ENCODE measurements at places on chromosomes 6 and 20.

GRCh38 chr6:143215363-143215762 is 154.7 kb downstream of the AIG1 start:
- DNase-seq, result no peak

DNA sequence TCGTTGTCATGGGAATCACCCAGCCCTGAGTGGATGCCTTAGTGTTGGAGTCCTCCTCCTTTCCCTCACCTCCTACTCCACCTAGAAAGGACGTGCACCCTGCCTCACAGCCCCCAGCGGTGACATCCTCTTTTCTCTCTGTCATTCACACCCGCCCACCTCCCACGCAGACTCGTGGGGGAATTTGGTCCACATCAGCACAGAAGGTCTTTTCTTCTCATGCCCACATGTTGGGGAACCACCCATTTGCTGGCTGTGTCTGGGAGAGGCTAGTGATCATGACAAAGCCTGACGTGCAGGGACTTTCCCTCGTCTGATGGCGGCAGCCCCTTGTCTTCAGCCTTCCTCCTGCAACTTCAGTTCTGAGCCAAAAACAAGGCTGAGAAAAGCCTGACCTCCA is 96.0 kb upstream of the CNKSR3 start:
- no peak for DNase-seq

GRCh38 chr20:53767206-53767930 is 173.7 kb upstream of the ZNF217 start:
- no peak for DNase-seq

GRCh38 chr6:26552640-26553188 is 14.5 kb downstream of the HMGN4 start:
- no peak for DNase-seq

DNA sequence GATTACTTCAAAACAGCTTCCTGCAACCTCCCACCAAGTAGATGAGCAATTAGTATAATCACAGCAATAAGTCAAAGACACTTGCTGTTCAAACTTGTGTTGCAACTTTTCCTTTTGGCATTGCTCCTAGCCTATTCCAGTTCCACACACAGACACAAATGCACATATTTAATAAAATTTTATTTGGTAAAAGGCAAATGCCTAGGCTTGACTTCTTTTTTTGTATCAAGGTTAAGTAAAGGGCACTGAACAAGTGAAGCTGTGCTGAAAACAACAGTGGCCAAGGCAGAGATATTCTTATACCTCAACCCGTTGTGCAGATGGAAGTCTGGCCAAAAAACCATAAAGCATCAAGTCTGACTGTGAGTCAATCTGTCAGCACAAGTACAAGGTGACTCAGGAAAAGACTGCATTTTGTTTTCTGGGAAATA is 708.4 kb upstream of the CITED2 start:
- DNase-seq, result no peak

- DNase-seq, result no peak
These were observed 10.3 kb downstream of the ADISSP start for GRCh38 chr20:3757268-3757667.

- no peak for DNase-seq
These were observed at the start of gene SGK2 for GRCh38 chr20:43558412-43559146. Gene SGK2 (plus strand): TSS chr20:43559027. CDS start chr20:43566496, 7,469 bp downstream.

- no peak for DNase-seq
These were observed 173.1 kb upstream of the MMS22L start for GRCh38 chr6:97456070-97456469.

DNA sequence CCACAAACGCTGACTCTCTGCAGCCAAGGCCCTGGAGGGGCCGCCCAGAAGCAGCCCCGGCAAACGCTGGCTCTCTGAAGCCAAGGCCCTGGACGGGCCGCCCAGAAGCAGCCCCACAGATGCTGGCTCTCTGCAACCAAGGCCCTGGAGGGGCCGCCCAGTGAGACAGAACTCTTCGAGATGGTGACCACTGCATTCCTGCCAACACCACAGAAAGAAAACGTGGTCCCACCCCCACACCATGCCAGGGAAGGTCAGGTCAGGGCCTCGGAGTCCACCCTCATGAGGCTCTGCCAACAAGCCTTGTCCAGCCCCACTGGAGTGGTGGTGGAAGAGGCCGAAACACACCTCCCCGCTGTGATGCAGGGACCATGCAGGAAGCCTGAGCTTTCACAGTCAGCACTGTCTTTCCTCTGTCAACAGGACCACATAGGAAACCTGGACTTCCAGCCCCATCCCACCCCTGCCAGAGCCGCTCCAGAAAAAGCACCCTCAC is 97.5 kb downstream of the DLL1 start:
- DNase-seq, result no peak

DNA sequence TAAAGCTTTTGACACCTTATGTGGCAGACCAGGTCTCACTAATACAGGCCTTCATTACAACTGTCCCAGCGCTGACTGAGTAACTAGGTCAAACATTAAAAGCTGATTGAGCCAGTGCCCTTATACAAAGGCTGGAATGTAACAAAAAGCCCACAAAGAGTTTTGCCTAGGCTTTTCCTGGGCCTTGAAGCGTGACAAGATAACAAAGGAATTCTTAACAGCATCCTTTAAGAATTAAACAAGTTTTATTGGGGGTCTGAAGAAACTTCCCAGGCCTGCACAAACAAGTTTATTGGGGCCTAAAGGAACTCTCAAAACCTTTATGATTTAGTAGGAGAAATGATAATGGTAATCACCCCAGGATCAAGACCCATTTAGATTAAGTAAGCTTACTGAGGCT is 267.6 kb upstream of the FAM83B start:
- no peak for DNase-seq

DNA sequence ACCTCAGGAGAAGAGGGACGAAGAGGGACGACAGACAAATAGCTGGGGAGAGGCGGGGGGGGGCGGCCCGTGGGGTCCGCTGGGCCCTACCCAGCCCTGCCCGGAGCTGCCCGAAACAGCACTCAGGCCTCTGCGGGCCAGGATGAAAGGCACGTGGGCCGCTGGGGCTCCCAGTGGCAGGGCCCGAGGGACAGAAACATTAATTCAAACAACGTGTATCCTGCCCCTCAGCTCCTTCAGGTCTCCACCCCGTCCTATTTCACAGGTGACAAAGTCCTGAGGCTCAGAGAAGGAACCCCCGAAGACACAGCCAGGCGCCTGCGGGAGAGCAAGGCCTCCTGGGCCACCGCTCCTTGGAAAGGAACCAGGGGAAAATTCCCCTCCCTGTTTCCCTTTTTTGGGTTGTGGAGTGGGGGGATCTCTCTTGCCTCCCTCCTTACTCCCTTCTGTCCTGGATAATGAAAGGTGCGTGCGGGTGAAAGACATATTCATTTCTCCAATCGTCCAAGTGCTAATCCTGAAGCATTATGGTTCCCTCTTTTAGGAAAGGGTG is 93.3 kb downstream of the RNASET2 start:
- DNase-seq, result no peak

DNA sequence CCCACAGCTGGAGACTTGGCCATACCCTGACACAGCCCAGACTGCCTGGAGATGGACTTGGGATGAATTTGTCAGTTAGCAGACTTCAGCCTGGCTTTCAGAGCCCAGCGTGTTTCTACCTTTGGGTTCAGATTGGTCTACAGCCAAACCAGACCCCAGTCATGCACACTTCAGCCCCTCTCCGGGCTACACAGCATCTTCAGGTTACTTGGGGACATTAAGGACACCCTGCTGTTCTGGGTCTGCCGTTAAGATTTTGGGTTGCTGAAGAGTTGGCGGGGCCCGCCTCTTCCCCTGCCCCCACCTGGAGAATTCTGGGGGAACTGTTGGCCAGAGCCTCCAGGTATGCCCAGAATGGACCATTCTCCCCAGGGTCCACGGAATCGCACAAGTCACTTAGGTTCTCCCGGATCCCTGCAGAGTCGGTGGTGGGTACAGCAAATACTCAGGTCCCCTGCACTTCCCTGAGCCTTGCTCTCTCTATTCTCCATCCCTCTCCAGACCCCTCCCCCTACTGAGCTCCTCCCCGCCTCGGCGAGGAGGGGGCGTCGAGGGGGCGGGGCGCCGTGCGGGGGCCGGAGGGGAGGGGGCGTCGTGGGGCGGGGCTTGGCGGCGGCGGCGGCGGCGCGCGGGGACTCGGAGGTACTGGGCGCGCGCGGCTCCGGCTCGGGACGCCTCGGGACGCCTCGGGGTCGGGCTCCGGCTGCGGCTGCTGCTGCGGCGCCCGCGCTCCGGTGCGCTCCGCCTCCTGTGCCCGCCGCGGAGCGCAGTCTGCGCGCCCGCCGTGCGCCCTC is at the start of gene PTK7:
TSS of gene PTK7 (plus strand) at position 645 of the 794 bp plus-strand sequence. CDS start 175 bp downstream, outside the sequence.
- no peak for DNase-seq

DNA sequence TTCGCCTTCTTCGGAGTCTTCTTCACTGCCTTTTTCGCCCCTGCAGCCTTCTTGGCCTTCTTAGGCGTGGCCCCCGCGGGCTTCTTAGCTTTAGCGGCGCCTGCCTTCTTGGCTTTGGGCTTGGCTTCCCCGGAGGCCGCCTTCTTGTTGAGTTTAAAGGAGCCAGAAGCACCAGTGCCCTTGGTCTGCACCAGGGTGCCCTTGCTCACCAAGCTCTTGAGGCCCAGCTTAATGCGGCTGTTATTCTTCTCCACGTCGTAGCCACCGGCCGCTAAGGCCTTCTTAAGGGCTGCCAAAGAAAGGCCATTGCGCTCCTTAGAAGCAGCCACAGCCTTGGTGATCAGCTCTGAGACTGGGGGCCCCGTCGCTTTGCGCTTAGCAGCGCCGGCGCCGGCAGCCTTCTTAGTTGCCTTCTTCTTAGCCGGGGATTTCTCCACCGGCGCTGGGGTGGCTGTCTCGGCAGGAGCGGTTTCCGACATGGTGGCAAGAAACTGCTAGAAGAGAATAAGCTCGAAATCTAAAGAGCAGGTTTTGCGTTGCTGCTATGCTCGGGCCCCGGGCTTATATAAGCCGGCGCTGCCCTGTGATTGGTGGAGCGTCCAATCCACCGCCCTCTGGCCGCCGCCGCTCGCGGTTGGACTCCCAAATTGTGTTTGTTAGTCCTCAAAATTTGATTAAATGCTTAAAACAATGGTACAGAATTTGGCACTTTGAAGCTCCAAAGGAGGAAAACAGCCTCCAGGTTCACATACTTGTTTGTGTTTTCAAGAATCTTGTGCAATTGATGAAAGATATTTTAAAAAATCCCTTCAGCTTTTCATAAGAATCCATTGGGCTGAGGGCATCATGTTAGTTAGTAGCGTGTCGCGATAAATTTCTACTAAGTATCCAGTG is 44.9 kb downstream of the OR2B2 start:
- DNase-seq, result peak; percentile 54

- DNase-seq, result no peak
These were observed 83.5 kb upstream of the TMEM181 start for GRCh38 chr6:158476389-158476788.

DNA sequence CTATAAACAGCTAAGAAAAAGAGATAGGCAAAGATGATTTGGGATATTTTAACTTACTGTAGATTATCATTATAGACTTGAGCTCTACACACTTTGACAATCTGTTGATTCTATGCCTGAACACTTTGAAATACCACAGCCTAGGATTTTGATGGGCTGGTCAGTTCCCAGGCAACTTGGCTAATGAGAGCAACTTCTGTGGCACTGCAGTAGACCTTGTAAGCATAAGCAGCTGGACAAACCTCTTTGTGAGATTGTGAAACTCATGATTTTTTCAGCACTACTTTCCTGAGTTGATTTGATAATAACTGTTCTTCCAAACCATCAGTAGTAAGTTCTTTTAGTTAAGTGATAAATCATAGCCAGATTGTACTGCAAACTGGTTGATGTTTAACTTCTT is 27.1 kb upstream of the ELOVL5 start:
- DNase-seq, result no peak

DNA sequence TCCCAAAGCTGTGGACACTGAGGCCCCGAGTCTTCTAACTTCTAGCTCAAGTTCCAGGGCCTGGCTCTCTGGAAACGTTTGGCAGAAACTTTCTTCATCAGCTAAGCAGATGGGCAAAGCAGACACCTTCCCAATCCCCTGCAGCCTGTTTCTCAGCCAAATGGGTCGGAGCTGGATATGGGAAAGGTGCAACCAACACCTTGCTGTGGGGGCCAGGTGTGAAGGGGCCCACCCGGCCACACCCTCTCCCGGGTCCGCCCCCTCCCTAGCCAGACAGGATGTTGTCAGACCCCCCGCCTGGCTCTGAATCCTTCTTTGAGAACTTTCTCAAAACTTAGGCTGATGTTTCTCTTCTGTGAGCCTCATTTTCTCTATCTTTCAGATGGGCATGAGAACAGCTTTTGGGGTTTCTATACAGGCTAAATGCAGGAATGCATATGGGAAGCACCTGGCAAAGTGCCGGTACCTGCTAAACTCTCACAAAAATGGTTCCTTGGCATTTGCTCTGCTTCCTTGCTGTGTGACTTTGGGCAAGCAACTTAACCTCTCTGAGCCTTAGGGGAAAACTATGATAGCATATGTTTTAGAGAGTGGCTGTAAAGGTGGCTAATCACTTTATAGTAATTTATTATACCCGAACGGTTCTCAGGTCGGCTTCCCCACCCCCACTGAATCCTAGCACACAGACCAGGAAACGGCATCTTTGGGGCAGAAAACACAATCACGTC is 1.8 kb downstream of the SNAI1 start:
- no peak for DNase-seq

- DNase-seq, result peak; percentile 33
These were observed 9.2 kb upstream of the DEFB110 start for GRCh38 chr6:50030777-50031562.

DNA sequence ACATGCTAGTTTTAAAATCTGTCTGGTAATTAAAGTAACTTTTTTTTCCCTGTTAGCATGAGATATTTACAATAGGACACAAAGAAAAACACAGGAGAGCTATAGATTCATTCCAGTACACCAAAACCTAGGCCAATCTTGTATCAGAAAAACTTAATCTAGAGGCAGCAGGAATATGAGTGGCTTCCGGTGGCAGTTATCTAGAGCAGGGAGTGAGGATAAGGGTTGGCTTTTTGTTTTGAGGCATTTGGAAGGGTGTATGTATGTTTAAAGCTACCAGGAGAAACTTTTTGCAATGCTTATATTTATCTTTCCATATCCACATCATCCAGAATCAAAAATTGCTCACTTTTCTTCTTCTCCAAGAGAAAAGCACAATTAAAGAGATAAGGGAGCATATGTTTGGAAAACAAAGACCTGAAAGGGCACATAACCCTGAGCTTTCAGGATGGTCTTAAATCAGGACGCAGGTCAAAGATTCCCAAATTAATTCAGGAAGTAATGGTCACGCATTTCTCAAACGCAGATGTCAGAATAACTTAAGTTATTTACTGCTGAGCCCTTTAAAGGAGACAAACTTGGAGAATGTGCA is 13.1 kb downstream of the TFAP2A start:
- DNase-seq, result no peak

DNA sequence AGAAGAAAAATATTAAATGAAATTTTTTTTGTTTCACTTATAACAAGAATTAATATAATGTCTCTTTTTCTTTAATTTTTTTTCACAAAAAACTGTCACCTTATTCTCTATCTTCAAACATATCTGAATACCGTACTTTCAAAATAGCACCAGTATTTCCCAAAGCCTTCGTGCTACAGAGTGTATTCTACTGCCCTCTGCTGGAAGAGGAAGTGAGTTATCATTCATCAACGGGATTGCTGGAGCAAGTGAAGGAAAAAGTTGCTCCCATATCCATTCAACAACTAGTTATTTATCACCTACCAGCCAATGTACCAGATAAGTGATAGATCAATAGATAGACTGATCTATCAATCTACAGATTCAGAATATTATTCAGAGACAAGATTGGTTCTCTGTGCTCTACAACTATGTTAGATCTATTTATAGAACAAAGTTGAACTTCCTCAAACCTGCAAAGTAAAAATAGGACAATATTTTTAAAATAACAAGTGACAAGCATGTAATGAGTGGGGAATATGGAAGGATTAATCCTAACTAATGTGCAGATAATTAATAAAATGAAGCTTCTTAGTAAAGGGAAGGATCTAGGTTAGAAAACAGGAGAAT is 26.7 kb upstream of the TFAP2B start:
- peak; percentile 31 for DNase-seq

GRCh38 chr6:8881663-8882062 is 446.3 kb upstream of the SLC35B3 start:
- no peak for DNase-seq
